ENCODE measurements at places on chromosomes 7 and 10. TPM values are rescaled to one million over a fixed set of nuclear protein-coding genes. Genes with fewer than 3 reads are reported as not detected.

The ARL4A gene
- total RNA-seq = 84.4 TPM

The CCDC7 gene
- total RNA-seq = 1.0 TPM

The MYO1G gene
- total RNA-seq = 0.13 TPM

The HTR7 gene
- 0.12 TPM for total RNA-seq

All from A549 treated with ZK216348 at 1 μM for 4 hours (cell line).